ENCODE measurements at places on chromosomes 12 and 14.

DNA sequence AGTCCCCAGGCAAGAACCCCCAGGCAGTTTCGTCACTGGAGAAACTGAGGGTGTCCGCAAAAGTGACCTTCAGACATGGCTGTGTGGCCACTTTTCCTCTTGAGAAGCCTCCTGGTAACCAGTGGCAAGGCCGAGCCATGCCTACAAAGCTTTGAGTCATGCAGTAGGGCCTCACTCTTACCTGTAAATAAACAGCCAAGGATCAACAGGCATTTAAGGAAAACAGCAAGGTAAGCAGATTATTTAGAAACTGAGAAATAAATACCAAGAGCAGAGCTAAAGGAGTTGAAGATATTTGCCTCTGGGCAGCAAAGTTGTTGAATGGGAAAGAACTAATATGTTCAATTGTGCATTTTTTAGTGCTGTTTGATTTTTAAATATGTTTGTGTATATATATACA is 141.0 kb upstream of the BCL2L14 start:
- no peak for DNase-seq

GRCh38 chr12:119940897-119941296 is 48.1 kb upstream of the BICDL1 start:
- DNase-seq: no peak

DNA sequence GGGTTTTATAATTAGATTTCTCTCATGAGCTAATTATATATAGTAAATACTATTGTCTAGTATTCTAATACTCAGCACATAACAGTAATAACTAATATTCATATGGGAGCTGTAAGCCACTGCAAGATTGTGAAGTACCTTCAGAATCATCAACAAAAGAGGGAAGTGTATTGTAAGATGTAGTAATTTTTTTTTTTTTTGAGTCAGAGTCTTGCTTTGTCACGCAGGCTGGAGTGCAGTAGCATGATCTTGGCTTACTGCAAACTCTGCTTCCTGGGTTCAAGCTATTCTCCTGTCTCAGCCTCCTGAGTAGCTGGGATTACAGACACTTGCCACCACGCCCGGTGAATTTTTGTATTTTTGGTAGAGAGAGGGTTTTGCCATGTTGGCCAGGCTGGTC is 3.1 kb downstream of the GPR33 start:
- no peak for DNase-seq

DNA sequence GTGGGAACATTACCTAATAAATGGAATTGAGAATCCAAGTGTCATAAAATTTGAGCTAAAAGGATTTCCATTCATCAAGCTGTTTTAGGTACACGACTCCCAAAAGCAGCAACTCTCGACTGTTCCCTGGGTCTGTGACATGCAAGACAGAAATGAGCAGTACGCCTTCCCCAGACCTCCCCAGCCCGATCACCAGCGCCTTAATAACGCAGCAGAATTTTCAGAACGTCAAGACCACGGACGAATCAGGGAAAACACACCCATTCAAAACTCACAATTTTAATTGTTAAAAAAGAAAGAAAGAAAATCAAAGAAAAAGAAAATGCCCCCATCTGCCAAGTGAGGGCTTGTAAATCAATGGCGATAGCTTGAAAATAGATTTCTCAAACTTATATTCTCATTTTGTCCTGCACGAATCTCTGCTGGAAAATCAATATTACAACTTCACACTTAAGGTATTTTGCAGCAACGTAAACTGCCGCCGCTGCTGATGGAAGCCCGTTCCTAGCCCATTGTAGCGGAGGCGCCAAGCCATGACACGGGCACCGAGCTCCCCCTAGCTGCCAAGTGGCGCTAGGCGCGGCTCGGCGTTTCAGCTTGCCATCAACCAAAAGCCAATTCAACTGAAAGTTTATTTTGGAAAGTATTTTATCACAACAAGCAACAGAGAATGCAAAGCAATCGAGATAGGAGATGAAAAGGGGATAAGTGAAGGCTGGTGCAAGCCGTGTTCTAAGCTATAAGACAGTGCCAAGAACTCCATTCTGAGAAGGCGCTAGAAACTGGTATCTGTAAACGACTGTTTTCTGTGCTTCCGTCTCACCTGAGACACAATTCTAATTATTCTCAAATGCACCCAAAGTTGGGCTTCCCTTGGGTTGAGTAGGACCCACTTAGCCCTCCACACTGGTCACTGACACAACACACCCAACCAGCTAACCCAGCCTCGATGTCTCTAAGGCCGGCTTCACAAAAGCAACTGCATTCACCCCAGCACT is 5.5 kb downstream of the BCL11B start:
- peak; percentile 77 for DNase-seq

- no peak for DNase-seq
Observed at GRCh38 chr14:51725061-51725460, 73.4 kb downstream of the FRMD6 start.

GRCh38 chr12:3580094-3580749 is 89.2 kb downstream of the PRMT8 start:
- DNase-seq: no peak

GRCh38 chr14:51202914-51203665 is 37.0 kb upstream of the TMX1 start:
- no peak for DNase-seq

DNA sequence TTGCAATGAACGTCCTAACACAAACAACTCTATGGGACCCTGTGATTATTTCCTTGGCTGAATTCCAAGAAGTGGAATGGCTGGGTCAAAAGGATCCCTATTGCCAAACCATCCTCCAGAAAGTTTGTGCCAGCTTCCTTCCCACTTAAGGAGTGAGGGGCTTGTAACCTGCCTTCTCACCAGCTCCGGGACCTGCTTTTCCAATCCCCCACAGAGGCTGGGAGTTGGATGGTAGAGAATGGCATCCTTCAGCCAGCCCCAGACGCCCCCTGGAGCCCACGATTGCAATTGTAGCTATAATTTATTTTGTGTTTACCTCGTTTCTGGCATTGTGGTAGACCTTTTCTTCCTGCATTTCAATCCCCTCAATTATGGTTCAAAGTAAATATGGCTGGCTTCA is 9.7 kb upstream of the ZDHHC22 start:
- no peak for DNase-seq

- no peak for DNase-seq
Observed at GRCh38 chr12:18907127-18907526, 169.2 kb downstream of the CAPZA3 start.

- DNase-seq: no peak
Observed at GRCh38 chr14:99524804-99525698, 43.8 kb downstream of the CCNK start.

DNA sequence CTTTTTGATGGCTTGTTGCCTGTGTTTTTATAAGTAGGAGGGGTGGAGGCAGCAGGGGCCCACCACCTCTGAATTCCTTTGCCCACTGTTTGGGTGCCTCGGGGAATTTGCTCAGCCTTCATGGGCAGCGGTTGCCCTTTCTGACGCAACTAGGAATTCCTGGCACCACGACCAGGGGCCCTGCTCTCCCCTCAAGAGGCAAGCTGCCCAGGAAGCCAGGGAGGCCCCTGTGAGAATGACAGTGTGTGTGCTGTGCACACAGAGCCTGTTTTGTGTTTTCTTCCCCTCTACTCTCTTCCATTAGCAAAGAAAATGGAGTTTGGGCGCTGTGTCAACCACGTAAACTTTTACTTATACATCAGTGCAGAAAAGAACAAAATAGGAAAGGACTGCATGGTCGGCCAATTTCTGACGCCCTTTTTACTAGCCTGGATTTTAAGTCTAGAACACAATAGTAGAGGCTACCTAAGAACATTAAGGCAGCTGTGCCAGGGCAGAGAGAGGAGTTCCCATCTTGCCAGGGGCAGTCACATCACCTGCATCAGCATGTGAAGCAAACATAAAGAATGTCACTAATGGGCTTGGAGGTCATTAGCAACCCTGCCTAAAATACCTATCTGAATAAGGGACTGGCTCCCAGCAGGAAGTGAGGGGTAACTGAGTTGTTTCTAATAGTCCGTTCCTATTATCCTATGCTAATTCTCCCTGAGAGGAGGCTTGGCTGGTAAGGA is 17.9 kb upstream of the PTGR2 start:
- no peak for DNase-seq

GRCh38 chr14:51682411-51682810 is 30.7 kb downstream of the FRMD6 start:
- DNase-seq: no peak

- DNase-seq: no peak
Observed at GRCh38 chr12:71214511-71215285, 56.9 kb upstream of the TSPAN8 start.

GRCh38 chr12:130642856-130643255 is 73.2 kb downstream of the RIMBP2 start:
- no peak for DNase-seq

- DNase-seq: no peak
Observed at GRCh38 chr14:72863216-72864006, 30.5 kb downstream of the DPF3 start.

GRCh38 chr14:72023128-72024042 is 91.2 kb downstream of the RGS6 start:
- no peak for DNase-seq

GRCh38 chr14:56608689-56609088 is 29.1 kb downstream of the TMEM260 start:
- DNase-seq: no peak

GRCh38 chr14:64536488-64537245 is 3.9 kb upstream of the HSPA2 start:
- no peak for DNase-seq

DNA sequence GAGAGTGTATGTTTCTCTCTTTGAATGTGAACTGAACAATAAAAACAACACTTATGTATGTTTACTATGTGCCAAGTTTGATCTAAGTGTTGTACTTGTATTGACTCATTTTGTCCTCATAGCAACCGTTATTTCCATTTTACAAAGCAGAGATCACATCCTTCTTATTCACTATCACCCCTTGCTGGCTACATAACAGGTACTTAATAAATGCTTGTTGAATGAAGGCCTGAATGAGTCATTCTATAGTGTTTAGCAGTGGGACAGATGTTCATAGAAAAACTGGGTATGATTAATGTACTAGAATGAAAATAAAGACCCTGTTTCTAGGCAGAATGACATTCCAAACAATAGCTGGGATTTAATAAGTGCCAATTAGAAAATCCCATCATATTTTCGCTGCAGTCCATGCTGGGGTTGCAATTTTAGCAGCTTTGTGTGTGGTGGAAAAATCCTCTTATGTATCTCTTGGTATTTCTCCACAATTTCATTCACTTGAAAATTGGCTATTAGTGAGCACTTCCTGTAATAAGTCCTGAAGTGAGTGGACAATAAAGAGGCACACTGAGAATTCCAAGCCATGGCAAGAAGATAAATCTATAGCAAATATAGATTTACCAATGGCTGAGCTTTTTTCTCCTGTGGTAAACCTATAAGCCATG is 86.0 kb downstream of the FAR2 start:
- no peak for DNase-seq

DNA sequence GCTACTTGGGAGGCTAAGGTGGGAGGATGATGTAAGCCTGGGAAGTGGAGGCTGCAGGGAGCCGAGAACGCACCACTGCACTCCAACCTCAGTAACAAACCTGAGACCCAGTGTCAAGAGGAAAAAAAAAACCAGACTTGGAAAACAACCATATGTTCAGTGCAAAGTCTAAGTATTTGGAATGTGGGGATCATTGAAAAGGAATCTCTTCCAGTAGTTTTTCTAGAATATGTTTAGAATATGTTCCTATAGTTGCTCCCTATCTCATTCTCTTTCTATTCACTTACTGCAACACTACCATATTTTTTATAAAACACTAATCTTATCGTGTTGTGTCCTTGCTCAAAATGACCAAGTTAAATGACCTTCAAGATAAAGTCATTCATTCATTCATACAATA is 423.5 kb upstream of the SOX5 start:
- no peak for DNase-seq

GRCh38 chr14:78535041-78535440 is 364.9 kb downstream of the NRXN3 start:
- no peak for DNase-seq

DNA sequence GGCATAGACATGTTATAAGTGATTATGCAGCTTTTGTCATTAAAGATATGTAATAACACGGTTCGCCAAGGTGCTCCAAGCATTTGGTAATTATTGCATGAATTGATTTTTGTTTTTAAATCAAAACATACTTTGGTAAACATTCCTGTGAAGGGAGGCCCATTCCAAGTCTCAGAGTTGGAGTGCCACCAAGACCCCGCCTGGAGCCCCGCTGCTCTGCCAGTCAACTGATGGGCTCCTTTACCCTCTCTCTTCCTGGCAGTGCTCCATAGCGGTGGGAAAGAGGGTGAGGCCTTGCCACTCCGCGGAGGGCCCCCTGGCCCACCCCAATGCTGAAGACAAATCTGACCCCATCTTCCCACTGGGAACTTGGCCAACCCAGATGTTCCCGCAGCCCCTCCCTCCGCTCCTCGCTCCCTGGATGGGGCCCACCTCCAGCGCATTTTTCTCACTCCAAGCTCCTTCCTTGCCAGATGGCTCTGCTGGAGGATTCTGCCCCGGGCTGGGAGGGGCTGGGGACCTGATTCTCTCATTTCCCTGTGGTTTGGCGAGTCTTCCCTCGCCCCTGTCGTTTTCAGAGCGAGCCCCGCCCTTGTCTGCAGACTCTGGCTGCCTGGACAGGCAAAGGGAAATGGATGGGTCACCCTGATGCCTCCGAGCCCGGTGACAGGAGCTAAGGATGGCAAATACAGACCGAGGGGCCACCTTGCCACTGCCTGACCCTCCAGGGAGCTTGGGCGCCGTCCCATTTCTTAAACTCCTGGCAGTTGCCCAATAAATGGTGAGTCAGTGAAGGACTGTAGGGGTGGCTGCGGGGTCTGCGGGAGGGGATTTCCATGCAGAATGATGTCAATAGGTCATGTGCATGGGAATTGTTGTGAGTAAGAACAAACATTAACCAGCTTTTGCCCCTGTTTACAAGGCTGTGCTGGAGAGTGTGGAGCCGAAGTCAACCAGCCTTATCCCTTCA is 9.2 kb upstream of the PAPLN start:
- no peak for DNase-seq

- DNase-seq: peak; percentile 56
Observed at GRCh38 chr12:65278576-65279368, at the start of gene MSRB3. Gene MSRB3, plus strand, starts transcription at chr12:65278683. Its CDS starts 29,897 bp downstream, at chr12:65308580.
